ENCODE measurements at places on chromosomes 5 and 9.
A peak's percentile ranks its signal among the peaks of the same experiment; 100 is the strongest.

GRCh38 chr5:147539053-147539452 lies 29.2 kb upstream of the DPYSL3 start:
- no peak for DNase-seq

DNA sequence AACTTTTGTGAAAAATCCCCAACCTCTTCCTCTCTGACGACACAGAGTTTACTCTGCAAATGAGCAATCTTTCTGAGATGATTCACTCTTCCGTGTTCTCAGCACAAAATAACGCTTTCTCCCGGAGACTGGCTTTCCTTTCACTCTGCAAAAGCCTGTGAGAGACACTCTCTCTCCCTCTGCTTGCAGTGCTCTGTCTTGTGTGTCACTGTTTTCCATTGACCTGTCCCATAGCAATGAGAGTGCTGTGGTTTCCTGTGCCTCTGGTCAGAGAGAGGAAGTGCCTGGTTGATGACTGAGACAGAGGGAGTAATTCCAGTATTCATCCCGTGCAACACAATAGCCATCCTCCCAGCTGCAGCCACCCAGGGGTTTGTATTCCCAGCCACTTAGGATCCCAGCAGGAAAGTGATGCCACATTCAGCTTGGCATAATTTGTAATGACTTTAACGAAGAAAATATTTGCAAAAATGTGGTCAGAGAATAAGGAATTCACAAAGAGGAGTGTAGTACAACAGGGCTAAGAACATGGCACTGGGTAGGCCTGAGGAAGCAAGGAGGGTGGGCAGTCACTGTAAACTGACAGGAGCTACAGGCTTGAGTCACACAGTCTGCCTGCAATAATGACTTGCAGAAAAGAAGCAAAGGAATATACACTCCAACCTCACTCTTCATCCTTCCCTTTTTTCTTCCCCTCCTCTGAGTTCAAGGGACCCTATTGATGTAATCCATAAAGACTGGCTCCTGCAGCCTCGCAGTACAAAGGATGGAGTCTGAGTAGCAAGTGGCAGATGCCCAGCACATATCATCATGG lies 463.5 kb upstream of the RGMB start:
- DNase-seq = no peak

GRCh38 chr5:169347786-169348185 lies 46.8 kb upstream of the SLIT3 start:
- DNase-seq = no peak

- DNase-seq = no peak
Observed at GRCh38 chr5:138545919-138546562, 3.0 kb upstream of the ETF1 start.

- no peak for DNase-seq
Observed at GRCh38 chr9:38062498-38063362, 6.3 kb downstream of the SHB start.

DNA sequence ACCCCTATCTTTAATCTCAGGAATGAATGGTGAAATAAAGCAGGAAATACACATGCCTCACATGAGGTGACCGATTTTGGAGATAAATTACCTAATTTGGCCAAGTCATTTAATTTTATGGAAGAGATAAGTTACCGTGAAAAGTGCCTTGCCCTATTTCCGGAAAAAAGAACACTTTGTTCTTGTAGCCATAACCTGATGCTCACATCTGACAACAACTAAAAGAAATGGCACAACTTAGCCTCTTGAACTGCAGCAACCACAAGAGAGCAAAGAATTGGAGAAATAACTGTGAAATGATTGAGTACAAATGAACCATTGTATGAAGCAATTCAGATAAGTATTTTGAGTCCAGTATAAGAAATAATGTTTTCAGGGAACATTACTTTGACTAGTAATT lies 628.1 kb upstream of the TYRP1 start:
- DNase-seq = no peak

DNA sequence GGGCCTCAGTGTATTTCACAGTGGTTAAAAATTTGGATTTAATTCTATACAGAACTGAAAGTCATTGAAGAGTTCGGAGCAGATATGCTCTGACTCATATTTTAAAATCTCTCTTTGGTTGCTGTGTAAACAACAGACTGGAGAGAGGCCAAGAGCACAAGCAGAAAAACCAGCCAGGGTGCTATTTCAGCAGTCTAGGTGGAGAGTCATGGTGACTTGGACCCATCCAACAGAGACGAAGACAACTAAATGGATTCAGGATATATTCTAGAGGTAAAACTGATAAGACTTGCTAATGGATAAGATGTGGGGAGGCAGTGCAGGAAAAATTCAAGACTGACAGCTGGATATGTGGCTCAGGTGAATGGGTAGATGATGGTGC lies 168.9 kb downstream of the MAPKAP1 start:
- no peak for DNase-seq

DNA sequence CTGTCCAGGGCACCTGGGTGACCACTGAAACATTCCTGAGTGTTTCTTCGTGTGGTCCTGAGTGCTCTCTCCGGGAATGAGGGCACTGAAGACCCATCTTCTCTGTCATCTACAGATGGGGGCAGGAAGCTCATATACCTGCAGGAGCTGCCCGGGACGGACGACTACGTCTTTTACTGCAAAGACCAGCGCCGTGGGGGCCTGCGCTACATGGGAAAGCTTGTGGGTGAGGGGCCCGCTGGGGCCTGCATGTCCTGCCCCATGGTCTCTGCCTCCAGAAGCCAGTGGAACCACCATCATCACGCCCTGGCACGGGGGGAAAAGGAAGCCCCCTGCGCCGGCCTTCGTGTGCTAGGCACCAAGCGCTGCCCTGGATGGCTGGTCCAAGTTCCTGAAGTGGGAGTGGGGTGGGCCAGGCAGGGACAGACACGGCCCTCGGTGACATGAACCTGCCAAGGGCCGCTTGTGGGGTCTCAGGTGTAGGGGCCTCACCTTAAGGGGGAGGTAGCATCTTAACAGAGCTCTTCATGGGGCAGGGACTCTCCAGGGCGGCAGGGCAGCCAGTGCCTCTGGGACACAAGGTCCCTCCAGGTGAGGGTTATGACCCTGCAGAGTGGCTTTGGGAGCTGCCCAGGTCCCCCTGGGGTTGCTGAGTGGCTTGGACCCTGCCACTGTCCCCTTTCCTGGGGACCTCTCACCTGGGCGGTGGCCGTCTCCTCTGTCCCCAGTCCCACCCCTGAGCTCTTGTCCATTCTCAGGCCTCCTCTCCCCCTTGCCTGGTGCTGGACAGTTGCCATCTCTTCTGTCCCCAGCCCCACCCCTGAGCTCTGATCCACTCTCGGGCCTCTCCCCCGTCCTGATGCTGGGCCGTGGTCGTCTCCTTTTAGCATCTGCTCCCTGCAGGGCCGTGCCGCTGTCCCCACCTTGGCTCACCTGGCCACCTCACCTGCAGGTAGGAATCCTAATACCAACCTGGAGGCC lies 2.1 kb downstream of the OBP2A start:
- no peak for DNase-seq

- no peak for DNase-seq
Observed at GRCh38 chr5:2184026-2184366, 301.3 kb upstream of the IRX4 start.

GRCh38 chr5:141597814-141598213 lies 21.0 kb downstream of the DIAPH1 start:
- no peak for DNase-seq

- no peak for DNase-seq
Observed at GRCh38 chr9:98790134-98790841, 6.1 kb downstream of the ANKS6 start.

- DNase-seq = no peak
Observed at GRCh38 chr5:177124486-177124991, 9.0 kb upstream of the NSD1 start.

GRCh38 chr5:84385705-84386104 lies 1.0 kb upstream of the EDIL3 start:
- no peak for DNase-seq

GRCh38 chr5:168612996-168613395 lies 33.8 kb upstream of the PANK3 start:
- no peak for DNase-seq

DNA sequence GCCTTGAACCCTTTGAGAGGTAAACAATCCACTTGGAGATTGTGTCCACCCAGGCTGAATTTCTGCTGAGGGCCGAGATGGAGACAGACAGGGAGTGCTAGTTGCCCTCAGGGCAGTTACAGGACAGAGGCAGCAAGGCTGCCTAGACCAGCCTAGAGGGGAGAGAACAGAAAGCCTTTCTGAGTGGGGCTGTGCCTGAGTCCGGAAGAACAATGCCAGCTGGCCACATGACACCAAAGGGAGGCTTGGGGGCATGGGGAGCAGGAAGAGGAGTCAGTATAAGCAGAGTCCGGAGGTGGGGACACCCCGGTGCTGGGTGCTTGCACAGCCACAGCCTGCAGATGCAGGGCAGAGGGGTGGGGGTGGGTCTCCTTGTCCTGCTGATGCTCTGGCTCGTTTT lies 145.7 kb downstream of the CFAP90 start:
- DNase-seq = no peak

DNA sequence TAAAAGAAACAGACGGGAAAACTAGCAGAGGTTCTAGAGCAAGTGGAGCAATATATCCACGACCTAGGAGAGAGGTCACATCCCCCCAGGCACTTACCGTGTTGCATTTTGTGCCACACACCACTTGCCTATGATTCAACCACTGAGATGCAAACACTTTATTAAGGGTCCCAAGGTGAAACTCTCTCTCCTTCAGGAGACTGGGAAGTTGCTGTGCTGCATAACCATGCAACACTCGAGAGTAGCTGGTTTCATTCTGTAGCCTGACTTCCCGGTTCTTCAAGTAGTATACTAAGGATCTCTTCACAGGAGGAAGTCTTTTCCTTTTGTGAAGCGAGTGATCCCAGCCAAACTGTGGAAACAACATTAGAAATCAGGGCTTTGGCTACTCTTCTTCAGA lies 1.6 kb downstream of the DCAF12 start:
- no peak for DNase-seq

GRCh38 chr9:136119883-136120393 lies 1.3 kb upstream of the TMEM250 start:
- DNase-seq = no peak

- DNase-seq = no peak
Observed at GRCh38 chr5:66757219-66757833, 161.1 kb downstream of the MAST4 start.

GRCh38 chr5:4480528-4481349 lies 659.4 kb upstream of the ADAMTS16 start:
- no peak for DNase-seq

DNA sequence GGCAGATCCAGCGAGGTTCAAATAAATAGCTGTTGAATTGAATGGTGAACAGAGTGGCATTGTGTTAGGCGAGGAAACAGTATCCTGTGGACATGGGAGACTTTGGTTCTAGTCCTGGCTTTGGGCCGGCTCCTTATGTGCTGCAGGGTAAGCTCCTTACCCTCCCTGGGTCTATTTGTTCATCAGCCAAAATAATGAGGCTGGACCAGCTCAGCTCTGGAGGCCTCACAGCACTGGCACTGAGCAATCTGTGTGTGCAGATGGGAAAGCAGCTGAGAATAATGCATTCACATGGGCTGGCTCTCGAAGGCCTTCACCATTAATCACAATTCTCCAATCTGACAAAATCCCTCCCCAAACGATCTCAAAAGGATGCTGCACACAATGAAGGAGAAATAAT lies 81.9 kb downstream of the APBA1 start:
- no peak for DNase-seq

DNA sequence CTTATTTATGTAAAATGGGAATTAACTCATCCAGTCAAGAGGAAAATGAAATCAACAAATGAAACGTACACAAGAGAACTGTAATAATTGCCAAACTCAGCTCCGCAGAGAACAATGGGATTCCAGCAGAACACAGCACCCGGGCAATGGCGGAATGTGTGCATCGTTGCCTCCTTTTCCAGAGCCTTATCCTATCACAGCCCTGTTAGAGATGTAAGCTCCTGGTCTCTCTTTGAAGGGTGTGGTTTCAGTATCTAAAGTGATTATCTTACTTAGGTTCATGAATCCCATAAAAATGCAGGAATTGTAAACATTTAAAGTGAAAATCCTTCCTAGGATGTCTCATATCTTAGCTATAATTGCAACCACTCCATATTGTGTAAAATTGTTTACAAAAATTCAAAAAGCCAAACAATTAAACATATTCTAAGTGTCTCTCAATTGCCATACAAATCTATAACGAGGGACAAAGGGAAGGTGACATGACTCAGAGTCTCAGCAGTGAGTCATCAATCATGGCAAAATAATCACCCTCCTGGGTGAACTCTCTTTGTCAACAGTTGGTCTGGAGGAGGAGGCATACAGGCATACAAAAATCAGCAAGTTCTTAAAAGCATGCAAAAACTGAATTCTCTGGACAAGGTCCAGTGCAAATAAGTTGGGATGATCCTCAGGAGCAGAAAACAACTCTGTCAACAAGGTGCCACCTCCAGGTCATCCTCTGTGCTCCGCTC lies 22.6 kb downstream of the SEMA5A start:
- no peak for DNase-seq

GRCh38 chr5:180683220-180683922 lies 34.0 kb upstream of the FLT4 start:
- DNase-seq = no peak

GRCh38 chr9:109781541-109782197 lies 1.7 kb downstream of the PALM2AKAP2 start:
- DNase-seq = no peak

GRCh38 chr9:85182383-85182782 lies 512.9 kb downstream of the NTRK2 start:
- no peak for DNase-seq

- no peak for DNase-seq
Observed at GRCh38 chr5:142520885-142521284, 165.0 kb downstream of the FGF1 start.

GRCh38 chr5:166719991-166720390 lies 1571.5 kb upstream of the WWC1 start:
- DNase-seq = no peak

DNA sequence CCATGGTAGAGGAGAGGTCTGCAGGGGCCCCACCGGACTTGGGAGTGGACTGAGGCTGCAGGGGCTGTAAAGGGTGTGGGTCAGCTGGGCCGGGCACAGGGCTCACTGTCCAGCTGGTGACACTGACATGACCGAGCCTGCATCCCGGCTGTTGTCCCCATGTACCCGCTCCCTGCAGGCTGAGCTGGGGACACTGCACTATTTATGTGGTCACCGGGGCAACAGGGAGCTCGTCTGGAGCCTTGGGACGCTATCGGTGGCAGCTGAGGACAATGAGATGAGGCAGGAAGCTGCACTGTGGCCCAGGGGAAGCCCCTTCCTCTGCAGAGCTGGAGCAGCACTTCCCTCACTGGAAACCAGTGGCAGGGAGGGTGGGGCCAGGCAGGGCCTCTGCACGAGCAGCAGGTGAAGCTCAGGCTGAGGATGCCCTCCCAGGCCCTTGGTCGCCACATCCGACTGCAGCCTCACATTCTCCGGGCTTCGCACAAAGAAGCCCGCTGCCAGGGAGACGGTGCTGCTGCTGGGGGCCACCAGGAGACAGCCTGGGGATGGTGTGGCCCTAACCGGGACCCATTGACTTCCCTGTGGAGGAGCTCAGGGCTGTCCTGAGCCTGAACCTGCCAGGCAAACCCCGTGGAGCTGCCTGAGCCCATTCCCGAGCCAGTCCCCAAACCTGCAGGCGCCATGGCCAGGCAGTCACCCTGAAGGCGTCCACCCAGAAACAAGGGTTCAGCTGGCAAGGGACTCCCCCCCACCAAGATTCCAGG lies 26.4 kb downstream of the ZDHHC11B start:
- no peak for DNase-seq

GRCh38 chr5:78562001-78562400 lies 86.6 kb downstream of the LHFPL2 start:
- no peak for DNase-seq

- DNase-seq = peak; percentile 50
Observed at GRCh38 chr5:132272311-132273210, 15.1 kb downstream of the PDLIM4 start.

GRCh38 chr9:2338777-2339365 lies 282.7 kb upstream of the VLDLR start:
- DNase-seq = no peak

GRCh38 chr5:112366987-112367386 lies 52.1 kb downstream of the EPB41L4A start:
- no peak for DNase-seq
